ENCODE measurements at places on chromosomes 13 and 19. TPM values are rescaled to one million over a fixed set of nuclear protein-coding genes. Genes with fewer than 3 reads are reported as not detected.

Gene KLK2
- not detected for polyA plus RNA-seq

Gene GNA15
- polyA plus RNA-seq = 1.6 TPM

- no peak for DNase-seq
Observed at GRCh38 chr13:47139519-47139918, 242.7 kb upstream of the HTR2A start.

DNA sequence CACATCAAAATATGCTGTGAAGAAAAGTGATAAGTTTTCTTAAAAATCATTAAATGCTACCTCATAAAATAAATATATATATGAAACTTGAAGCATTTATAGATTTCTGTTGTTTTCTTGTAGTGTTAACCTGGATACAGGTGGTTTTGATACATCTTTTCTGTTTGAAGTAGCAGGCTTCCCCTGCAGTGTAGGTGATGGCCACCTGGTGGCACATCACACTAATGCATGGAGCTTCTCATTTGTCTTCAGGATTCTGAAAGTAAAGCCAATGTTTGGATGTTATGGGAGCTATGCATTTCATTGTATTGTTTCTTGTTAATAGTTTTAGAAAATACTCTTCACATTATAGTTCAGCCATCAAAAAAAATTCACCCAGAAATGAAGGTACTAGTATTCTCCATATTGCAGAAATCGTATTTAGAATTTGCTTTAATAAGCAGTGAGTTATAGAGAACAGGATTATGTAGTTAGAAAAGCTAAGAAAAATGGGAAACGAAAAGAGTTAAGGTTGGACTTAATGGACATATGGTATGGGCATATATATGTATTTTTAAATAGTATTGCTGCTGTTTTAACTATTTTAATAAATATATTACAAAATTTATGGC lies 18.7 kb downstream of the GPR180 start:
- DNase-seq = no peak

All from muscle of back (tissue), 13 donors.